Stimulated activated naive CD8-positive, alpha-beta T cell treated with anti-CD3 and anti-CD28 coated beads, Interleukin-15, amount 100 ng/mL, for 72 hours (primary cell): ENCODE measurements at places on chromosomes 16 and 17.
A peak's percentile ranks its signal among the peaks of the same experiment; 100 is the strongest.

GRCh38 chr17:16470265-16470664, 21.7 kb downstream of the LRRC75A start:
- DNase-seq, result no peak

GRCh38 chr16:35732046-35732810, 2272.8 kb downstream of the TP53TG3F start:
- DNase-seq, result no peak

DNA sequence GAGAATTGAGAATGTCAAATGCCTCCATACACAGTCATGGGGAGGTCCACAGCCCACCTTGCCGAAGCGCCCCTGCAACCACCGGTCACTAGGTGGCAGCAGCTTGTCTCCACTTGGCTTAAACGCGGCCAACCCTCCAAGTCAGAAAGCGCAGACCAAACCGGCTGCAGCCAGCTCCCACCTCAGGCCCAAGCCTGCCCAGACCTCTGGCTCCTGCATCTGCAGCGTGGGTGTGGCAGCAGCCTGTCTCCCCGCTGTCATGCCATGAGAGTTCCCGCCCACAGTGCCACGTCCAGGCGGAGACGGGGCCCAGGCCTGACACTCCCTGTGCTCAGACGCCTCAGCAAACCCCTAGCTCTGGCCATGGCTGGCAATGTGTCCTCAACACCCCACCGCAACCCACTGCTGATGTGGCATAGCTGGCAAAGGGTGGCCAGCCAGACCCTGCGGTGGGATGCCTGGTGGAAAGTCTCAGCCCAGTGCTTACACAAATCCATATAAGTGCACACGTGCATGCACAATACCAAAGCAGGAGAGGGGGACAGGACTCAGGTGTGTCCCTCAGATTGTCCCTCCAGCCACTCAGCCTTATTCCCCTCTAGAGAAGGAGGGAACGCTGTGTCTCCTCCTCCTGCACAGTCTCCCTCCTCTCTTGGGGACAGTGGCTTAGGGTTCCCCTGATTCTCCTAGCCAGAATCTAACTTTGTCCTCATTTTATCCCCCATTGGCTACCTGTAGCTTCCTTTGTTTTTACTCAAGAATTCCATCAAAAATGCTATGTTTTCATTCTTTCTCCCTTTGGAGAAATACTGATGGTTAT, 10.9 kb downstream of the COPZ2 start:
- DNase-seq, result peak; percentile 80

DNA sequence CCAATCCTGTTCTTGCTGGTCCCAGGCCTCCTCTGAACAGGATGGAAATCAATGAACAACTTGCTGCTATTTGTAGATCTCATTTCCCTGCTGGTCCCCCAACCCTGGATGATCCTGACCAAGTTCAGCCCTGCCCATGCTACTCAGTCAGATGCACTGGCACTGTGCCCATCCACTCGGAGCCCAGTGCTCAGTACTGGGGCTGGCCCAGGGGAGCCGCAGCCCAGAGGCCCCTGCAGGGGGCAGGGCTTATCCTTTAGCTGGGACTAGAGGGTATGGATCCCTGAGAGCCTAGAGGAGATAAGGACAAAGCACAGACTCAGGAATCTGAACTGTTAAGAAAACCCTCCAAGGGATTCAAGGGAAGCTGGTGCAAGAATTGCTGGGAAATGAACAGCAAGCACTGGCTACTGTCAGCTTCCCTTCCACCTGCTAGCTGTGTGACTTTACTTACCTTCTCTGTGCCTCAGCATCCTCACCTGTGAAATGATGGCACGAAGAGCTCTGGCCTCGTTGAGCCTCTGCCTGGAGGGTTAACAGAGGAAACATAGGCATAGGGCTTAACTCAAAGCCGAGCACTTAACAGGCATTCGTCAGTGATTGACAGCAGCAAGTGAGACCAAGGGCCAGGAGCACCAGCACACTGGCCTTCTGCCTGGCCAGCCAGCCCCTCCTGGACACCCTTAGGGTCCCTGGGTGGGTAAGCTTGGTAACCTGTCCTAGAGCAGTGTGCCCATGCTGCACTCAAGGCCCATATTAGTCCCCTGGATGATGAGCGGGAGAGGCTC, 29.8 kb upstream of the C1QL1 start:
- no peak for DNase-seq

- DNase-seq, result no peak
These were observed 363.1 kb downstream of the WWOX start for GRCh38 chr16:78462288-78463208.

GRCh38 chr16:83137326-83137781, 510.6 kb downstream of the CDH13 start:
- DNase-seq, result peak; percentile 5

GRCh38 chr17:4499431-4500190, 930 bp downstream of the SPNS2 start:
- peak; percentile 34 for DNase-seq

- peak; percentile 69 for DNase-seq
These were observed 725 bp downstream of the KRTAP16-1 start for GRCh38 chr17:41308251-41308917.

- DNase-seq, result peak; percentile 85
These were observed 9.0 kb upstream of the ZFP90 start for GRCh38 chr16:68529931-68530701.

- no peak for DNase-seq
These were observed 61.0 kb upstream of the LGALS9 start for GRCh38 chr17:27569884-27570577.

DNA sequence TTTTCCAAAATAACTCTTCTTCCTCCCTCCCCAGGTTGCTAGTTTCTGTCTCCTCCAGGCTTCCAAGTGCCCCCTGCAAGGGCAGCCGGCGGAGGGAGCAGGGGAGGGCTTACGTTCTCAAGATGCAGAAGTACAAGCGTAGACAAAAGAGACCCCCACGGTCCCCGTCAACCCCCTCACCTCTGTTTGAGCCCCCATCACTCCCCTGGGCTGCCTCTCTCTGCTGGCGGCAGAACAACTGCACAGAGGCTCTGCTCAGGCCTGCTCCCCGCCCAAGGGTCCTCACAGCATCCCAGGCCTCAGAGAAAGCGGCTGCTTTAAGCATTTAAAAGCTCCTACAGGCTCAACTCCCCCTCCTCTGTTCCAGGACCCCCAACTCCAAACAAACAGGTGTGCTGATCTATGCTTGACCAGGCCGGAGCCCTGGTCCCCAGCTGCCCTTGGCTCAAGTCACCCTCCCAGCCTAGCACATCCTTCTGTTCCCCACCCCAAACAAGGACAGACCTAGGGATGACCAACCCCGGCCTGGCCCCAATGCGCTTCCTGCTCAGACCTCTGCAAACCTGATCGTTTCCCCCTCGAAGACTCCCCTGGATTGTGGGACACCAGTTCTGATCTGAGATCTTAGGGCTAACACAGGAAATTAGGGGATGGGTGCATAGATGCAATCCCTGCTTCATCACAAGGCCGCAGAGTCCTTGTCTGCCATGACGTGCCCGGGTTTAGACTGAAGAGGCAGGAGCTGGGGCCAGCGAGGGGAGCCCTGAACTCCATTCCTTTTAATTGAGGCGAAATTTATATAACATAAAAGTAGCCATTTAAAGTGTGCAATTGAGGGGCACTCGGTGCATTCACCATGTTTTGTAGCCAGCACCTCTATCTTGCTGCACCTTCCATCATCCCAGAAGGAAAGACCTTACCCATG, 17.2 kb upstream of the RBFOX3 start:
- DNase-seq, result no peak

GRCh38 chr16:87074641-87075318, 242.4 kb downstream of the C16orf95 start:
- no peak for DNase-seq

GRCh38 chr16:75909746-75910145, 183.5 kb upstream of the CPHXL start:
- DNase-seq, result no peak

- no peak for DNase-seq
These were observed 282.4 kb downstream of the ABCC12 start for GRCh38 chr16:47873434-47873833.

- no peak for DNase-seq
These were observed 37.7 kb downstream of the SLC7A5 start for GRCh38 chr16:87831421-87832136.

DNA sequence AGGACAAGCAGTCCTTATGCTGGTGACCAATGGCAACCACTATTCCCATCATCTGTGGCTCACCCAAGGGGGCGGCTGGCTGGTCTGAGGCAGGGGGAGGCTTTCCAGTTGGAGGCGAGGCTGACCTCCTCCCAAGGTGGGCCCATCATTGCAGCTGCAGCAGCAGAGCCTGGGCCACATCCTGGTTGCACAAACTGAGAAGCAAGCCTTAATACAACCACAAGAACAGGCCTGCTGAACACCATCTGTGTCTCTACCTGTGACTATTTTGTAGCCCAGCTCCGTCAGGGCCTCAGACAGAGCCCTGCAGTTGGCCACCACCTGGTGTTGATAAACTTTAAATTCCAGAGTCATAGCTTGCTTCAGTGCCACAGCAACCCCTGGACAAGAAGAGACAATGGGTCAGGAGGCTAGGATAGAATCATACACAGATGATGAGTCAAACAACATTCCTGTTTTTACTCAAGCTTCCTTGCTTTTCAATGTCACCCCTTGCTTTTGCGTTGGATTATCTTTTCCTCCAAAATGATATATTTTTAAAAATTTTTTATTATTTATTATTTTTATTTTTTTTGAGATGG, 17.9 kb downstream of the SMCR8 start:
- DNase-seq, result no peak

GRCh38 chr16:86033971-86034370, 135.0 kb downstream of the IRF8 start:
- no peak for DNase-seq

DNA sequence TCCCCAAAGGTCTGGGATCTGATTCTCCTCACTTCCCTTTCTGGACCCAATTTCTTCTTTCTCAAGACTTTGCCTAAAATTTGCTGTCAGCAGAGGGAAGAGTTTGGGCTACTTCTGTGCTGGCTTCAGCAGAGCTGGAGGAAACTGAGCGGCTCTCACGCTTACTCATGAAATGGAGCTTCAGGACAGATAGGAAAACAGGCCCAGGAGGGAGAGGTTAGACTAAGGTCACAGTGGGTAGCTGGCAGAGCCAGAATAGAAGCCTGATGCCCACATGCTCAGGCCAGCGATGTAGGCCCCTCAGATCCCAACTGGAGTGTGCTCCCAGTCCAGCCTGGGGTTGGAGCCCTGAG, 593 bp downstream of the SLC38A7 start:
- no peak for DNase-seq

- no peak for DNase-seq
These were observed 31.5 kb downstream of the SMURF2 start for GRCh38 chr17:64630309-64631223.

- no peak for DNase-seq
These were observed 491 bp downstream of the SLC25A19 start for GRCh38 chr17:75288770-75289114.

DNA sequence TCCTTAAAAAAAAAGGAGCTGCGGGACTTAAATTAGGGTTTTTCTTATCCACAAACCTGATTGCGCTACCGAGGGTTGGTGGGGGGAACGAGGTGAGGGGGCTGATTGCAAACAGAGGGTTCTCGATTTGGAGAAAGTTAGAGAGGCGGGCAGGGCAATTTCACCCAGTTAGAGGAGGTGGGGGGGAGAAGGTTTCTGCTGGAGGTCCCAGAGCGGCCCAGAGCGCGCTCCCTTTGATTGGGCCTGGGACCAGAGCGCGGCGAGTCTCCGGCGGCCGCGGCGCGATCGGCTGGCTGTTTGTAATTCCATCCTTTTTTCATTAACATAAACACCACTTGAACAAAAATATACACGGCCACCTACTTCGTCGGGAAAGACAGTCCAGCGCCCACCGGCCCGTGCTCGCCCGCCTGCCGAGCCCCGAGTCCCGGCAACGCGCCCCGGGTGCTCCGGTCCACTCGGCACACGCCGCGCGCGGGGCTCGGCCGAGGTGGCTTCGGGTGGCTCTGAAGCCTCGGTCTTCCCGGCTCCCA, 13.3 kb upstream of the FOXF1 start:
- DNase-seq, result no peak

GRCh38 chr17:29826114-29826692, 103.8 kb downstream of the SSH2 start:
- DNase-seq, result no peak

- DNase-seq, result no peak
These were observed 15.5 kb upstream of the MMD start for GRCh38 chr17:55437159-55437605.

DNA sequence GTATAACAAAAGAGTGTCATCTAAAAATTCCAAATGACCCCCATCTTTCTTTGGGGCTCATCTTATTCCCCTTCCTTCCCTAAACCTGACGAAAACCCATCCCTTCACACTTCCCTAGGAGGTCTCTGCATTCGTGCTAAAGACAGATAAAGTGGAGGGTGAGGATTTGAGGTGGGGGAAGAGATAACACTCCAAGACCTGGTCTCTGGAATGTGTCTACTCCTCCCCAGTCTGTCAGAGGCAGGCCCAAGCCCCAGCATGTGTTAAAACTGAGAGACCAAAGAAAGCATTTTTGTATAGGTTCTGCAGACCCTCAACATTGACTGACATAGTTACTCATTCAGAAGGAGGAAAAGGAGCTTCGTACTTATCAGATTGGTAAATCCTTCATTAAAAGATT, 11.0 kb upstream of the LHX1 start:
- DNase-seq, result no peak

DNA sequence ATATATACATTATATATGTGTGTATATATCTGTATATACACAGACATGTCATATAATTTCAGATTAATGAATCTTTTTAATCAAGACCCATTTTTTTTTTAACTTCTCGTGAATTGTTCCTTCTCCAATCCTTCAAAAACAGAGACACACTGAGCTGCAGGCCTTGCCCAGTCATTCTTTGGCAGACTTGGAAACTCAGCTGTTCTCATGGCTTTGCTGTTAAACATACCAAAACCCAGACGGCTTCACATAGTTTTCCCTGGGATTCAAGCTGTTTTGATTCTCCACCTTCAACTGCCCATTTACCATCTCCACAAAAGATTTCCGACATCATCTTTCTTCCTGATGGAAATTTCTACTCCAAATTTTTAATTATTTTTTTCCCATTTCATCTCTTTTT, 148.7 kb downstream of the KCNJ2 start:
- no peak for DNase-seq

DNA sequence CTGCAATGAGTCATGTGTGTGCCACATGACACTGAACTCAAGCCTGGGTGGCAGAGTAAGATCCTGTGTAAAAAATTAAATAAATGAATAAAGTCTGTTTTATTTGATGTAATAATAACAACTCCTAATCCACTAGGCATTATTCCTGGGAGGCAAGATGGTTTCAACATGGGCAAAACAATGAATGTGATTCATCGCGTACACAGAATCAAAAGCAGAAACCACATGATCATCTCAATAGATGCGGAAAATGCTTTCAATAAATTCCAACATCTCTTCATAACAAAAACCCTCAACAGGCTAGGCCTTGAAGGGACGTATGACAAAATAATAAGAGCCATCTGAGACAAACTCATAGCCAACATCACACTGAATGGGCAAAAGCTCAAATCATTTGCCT, 195.4 kb downstream of the CDH11 start:
- DNase-seq, result no peak
